ENCODE measurements at places on chromosomes 3 and 15.

DNA sequence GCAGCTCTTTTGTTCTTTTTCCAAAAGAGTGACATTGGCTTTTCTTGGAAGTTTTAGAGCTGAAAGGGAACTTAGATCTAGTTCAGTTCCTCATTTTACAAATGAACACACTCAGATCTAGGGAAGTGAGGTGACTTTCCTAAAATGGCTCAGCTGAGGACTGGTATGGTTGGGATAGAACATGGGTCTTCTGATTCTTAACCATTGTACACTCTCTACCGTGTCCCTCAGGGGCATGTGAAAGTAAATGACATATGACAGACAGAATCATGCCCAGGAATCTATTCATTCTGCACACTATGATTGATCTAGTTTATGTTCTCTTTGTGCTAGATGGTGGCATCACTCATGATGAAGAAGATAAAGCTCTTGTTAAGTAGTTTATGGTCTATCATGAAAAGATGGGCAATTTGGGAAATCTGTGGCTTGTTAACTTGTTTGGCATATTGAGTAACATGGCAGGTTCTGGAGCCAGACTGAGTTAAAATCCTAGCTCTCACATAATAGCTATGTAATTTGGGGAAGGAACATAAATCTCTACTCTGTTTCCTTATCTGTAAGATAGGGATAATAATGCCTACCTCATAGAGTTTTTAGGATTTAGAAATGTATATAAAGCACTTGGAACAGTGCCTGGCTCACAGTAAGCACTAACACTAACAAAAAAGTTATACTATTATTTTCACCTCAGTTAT is 30.9 kb downstream of the UBE2E1 start:
- no peak for DNase-seq

GRCh38 chr3:140091143-140091542 is 156.2 kb downstream of the CLSTN2 start:
- no peak for DNase-seq

- no peak for DNase-seq
Observed at GRCh38 chr3:17352620-17353019, 389.8 kb downstream of the TBC1D5 start.

- no peak for DNase-seq
Observed at GRCh38 chr15:70815604-70816003, 38.4 kb downstream of the LARP6 start.

GRCh38 chr15:82111918-82112317 is 66.1 kb upstream of the MEX3B start:
- no peak for DNase-seq

- no peak for DNase-seq
Observed at GRCh38 chr3:126132751-126133511, 47.5 kb downstream of the ALDH1L1 start.

DNA sequence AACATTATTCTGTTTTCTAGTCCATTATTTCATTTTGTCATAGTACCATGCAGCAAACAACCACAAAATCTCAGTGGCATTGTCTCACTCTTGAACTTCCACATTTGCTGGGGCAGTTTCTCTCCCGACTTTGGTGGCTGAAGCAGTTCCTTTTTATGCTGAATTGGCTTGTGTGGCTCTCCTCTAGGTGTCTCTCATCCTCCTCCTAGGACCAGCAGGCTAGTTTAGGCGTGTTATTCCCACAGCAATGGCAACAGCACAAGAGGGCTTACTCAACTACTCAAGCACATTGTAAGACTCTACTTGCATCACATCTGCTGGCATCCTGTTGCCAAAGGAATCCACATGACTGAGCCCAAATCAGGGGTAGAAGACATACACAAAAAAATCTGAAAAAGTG is 201.8 kb upstream of the KCNH8 start:
- no peak for DNase-seq

- no peak for DNase-seq
Observed at GRCh38 chr15:33956397-33956796, 11.9 kb upstream of the CHRM5 start.

GRCh38 chr15:31372635-31373091 is 46.0 kb downstream of the KLF13 start:
- peak; percentile 34 for DNase-seq

GRCh38 chr3:43268636-43269035 is 17.7 kb upstream of the SNRK start:
- DNase-seq: no peak

GRCh38 chr3:104631254-104631653 is 735.5 kb upstream of the ALCAM start:
- DNase-seq: no peak

DNA sequence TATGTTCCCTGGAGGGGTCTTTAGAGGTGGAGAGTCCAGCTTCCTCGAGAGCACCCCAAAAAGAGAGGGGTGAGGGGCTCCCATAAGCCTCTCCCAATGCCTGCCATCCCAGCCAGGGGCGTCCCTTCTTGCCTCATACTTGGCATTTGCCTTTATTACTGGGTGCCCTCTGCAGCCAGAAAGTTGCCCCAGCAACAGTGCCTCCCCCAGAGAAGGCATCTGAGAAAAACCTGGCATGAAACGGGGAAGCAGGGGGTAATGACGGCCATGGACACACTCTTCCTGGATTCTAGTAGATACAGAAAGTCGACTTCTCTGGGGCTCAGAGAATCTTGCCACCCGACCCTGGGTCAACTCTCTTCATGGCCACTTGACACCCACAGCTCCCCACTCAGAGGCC is 90.1 kb downstream of the PCSK6 start:
- no peak for DNase-seq

GRCh38 chr3:134824791-134825190 is 29.7 kb downstream of the EPHB1 start:
- DNase-seq: no peak

- DNase-seq: no peak
Observed at GRCh38 chr15:54660356-54660755, 536.4 kb downstream of the RSL24D1 start.

DNA sequence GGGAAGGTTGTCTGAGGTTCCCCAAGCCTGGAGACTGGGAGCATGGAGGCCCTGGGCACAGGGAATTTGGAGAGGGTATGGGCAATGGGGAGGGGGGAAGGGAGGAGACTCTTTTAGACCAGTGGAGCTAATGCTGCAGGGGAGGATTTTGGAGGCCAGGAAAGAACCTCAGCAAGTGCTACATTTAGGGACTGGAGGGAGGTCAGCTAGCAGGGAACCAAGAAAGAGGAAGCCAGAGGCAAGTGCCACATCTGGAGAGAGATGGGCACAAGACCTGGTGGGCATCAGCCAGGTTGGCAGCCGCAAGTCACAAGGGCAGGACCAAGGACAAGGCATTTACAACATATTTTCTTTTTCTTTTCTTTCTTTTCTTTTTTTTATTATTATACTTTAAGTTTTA is 20.7 kb downstream of the PLEKHO2 start:
- DNase-seq: no peak

GRCh38 chr3:11619461-11619860 is 24.3 kb downstream of the VGLL4 start:
- no peak for DNase-seq

DNA sequence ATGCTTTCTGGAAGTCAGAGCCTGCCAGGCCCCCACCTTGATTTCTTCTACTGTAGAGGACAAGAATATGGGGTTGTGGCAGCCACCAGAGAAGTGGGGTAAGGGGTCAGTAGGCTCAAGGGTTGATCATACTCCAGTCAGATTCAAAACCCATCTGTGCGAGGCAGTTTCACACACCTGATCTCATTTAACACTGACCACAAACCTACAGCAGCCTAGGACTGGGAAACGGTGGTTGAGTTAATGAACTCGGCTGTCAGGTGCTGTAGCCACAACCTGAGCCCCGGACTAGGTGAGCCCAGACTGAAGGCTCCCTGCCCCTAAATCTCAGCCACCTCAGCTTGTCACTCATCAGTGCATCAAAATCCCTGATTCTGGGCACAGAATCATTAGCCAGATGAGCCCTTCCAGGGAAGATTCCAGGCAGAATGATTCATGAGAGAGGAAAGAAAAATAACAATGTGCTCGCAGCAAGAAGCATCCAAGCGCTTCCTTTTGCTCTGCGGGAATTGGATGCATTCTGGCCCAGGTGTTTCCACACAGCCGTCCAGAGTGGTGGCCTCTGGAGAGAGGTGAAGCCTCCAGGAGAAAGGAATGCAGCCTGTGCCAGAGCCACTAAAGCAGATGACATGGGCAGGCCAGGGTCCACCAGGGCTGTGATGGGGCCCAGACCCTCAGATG is 102.1 kb downstream of the SRGAP3 start:
- no peak for DNase-seq

DNA sequence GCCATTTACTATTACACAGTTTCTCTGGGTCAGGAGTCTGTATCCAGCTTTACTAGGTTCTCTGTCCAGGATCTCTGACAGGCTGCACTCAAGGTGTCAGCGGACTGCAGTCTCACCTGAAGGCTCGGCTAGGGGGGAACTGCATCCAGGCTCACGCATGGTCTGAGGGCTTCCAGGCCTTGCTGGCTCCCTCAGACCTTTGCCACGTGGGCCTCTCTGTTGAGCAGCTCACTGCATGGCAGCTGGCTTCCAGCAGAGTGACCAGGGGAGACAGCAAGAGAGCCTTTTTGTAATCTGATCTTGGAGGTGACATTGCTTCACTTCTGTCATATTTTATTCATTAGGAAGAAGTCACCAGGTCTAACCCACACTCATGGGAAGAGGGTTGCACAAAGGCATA is 152.3 kb downstream of the CACNA2D3 start:
- DNase-seq: no peak

DNA sequence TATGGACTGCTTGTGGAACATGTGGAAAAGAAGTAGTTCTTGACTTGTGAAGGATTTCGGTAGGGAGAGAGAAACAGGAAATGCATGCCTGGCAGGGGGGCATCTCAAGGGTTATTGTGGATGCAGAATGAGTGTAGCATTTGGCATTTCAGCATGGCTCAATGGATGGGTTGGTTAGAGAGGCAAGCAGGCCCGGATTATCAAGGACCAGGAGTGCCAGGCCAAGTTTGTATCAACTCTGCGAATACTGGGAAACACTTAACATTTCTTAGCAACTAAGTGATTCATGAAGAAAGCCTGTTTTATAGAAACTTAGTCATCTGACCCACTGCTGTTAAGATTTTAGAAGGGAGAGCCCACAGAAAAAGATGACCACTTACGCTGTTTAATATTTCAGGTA is 33.6 kb downstream of the KIF15 start:
- DNase-seq: no peak

DNA sequence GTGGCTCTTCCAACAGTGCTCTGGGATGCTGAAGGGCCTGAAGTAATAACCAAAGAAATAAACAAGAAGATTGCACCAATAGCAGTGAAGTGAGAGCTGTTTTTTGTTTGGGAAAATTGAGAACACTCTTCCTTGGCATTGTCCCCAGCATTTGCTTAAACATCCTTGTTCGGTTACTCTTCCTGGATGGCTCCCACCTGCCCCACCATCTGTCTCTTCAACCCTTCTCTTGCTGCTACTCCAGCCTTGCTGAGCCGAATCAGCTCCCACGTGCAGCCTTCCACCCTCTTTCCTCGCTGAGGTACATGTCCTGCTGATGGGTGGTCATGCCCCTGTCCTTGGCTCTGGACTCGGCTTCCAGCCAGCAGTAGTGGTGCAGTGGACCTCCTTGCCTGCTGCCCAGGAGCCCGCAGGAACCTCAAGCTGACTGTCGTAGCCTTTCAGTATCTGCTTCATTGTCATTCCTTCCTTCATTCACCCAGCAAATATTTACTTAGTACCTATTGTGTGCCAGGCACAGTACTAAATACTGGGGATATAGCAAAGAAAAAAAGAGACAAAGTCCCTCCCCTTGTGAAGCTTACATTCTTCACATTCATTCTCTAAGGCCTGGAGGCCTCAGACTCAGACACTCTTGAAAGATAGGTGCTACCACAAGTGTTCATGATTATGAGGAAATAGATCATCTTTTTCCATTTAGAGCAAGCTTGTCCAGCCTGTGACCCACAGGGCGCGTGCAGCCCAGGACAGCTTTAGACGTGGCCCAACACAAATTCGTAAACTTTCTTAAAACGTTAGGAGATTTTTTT is 17.1 kb upstream of the VILL start:
- peak; percentile 18 for DNase-seq

- no peak for DNase-seq
Observed at GRCh38 chr15:31444844-31445243, 118.2 kb downstream of the KLF13 start.

GRCh38 chr3:148873977-148874376 is 8.9 kb downstream of the CPA3 start:
- no peak for DNase-seq

DNA sequence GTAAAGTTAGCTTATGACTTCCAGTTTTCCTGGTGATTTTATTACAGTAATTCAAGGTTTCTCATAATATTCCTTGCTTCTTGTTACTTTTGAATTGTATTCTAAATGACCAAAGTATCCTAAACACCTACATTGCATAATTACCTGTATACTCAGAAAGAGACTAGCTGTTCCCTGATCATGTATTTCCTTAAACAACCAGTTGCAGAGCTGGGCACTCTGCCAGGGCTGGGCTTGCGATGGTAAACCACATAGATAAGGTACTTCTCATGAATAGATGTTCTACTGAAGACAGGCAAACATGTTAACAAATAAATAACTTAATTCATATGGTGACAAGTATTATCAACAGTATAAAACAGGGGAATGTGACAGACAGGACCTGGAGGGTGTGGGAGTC is 142.3 kb upstream of the WNT5A start:
- DNase-seq: no peak

DNA sequence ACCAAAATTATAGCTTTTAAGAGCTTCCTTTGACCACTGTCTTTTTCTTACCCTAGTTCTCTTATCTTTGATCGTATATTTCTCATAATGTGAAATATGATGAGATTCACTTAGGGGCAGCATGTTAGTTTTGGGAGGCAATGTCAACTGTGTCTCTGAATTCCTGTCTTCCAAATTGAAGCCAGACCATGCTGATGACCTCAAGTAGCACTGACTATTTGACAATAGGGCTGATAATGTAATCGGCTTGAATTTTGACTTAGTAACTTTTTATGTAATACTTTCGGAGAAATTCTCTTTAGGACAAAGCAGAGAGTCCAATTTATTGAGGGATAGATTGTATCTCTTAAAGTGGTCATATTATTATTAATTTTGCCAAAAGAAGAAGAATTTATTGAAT is 295.4 kb upstream of the TPRG1 start:
- no peak for DNase-seq

DNA sequence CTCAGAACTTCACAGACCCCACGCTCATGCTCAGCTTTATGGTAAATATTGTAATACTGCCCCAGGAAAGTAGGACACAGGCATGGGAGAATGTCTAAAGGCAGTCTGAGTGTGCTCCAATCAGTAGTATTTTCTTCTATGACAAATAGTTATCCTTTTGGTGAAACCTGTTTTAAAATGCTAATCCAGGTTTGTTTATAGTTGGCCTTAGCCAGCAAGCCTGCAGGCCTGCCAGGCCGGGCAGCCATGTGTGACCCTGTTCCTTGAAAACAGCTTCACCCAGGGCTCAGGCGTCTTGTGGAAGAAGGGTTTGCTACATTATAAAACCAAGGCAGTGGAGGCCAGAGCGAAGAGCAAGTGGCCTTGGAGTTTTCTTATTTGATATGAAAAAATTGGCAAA is 104.7 kb downstream of the SEMA6D start:
- DNase-seq: no peak

- peak; percentile 41 for DNase-seq
Observed at GRCh38 chr15:65832549-65833364, 36.5 kb upstream of the RAB11A start.

GRCh38 chr3:130760922-130761321 is 14.3 kb upstream of the PIK3R4 start:
- no peak for DNase-seq

- DNase-seq: no peak
Observed at GRCh38 chr15:81002009-81002330, 1.2 kb downstream of the TLNRD1 start.

- no peak for DNase-seq
Observed at GRCh38 chr15:69834267-69834666, 263.4 kb downstream of the TLE3 start.

Data from AG04450 (cell line).